ENCODE measurements at places on chromosomes 4 and X. TPM values are rescaled to one million over a fixed set of nuclear protein-coding genes. Genes with fewer than 3 reads are reported as not detected.

The SLC26A1 gene
- not detected for total RNA-seq

The H2BW2 gene
- not detected for total RNA-seq

The AVPR2 gene
- not detected for total RNA-seq

The SLC25A5 gene
- 403 TPM for total RNA-seq

The TRIM75 gene
- total RNA-seq = not detected

The CLDN22 gene
- total RNA-seq = not detected

The HTN3 gene
- not detected for total RNA-seq

DNA sequence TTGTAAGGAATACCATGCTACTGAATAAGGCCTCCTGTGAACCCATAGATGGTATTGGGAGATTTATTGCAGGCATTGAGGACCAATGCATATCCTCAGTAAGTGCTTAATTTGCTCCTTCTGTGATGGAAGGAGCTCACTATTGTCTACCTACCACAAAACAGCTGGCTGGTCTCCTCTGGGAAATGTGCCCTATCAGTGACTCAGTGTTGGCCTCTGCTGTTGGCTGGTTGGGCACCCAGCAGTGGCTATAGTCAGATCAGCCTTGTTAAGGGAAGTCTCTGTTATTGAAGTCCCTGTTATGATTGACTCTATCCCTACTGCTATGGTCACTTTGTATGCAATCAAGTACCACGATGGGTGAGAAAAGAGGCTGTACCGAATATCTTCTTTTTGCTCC, 27.5 kb upstream of the OTUD4 start:
- H3K4me3 ChIP-seq = no peak overlapping the region
- no peak overlapping the region for H3K27ac ChIP-seq

DNA sequence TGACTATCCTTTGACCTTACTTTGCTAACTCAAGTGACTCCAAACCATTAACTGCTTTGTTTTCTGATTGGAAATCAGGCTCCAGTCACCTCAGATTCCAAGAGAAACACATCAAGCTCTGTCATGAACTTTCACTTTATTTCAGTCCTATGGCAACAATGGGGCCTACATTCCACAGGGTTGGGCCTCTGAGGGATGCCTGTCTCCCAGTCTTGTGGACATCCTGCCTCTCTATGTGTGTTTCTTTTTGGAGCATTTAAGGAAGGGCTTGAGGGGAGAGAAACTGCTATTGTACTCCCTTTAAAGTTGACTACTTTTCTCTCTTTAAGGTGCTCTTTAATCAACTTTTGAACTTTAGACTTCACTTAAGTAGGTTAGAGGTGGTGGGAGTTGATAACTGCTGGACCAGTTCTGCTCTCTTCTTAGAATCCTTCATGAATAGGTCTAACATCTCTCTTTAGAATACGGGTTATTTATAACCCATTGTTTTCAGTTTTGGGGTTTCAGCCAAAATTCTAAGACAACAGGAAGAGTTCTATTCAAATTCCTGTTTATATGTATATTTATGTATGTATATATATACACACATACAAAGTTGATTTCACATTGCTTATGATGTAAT, 274.3 kb upstream of the NR3C2 start:
- H3K4me3 ChIP-seq = no peak overlapping the region
- H3K27ac ChIP-seq = no peak overlapping the region

DNA sequence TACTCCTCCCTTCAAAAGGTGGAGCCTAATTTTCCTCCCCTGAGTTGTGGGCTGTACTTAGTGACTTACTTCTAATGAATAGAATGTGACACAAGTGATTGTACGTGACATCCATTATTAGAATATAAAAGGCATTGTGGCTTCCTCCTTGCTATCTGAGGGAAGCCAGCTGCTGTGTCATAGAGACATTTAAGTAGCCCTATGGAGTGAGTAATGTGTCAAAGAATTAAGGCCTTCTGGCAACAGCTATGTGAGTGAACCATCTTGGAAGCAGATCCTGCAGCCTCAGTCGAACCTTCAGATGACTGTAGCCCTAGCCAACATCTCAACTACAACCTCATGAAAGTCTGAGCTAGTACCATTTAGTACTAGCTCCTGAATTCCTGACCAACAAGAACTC, 76.1 kb downstream of the BCOR start:
- DNase-seq = no peak
- H3K4me3 ChIP-seq = no peak overlapping the region
- no peaks in the 10 kb centered on the region for H3K27me3 ChIP-seq
- H3K4me1 ChIP-seq = peaks cover 25% of the 10 kb centered on the region

GRCh38 chr4:62450740-62451139, 1250.6 kb downstream of the ADGRL3 start:
- no peak for DNase-seq
- H3K27ac ChIP-seq = no peak overlapping the region
- no peak overlapping the region for H3K4me3 ChIP-seq

DNA sequence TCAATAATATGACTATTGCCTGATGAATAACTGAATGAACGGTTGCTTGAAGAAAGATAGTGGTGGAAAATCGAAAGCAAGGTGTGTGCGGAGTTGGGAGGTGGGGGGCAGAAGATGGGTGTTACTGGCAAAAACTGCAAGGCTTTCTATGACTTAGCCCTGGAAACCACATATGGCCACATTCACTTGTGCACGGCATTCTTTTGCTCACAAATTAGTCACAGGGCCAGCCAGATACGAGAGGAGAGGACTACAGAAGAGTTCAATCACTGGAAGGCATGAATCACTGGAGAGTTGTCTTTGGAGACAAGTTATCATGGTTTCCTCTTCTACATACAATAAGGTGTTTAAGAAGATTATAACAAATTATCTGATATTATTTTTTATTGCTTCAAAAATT, 626.5 kb upstream of the CPEB2 start:
- H3K4me1 ChIP-seq = no peaks in the 10 kb centered on the region
- H3K36me3 ChIP-seq = no peaks in the 10 kb centered on the region
- H3K27me3 ChIP-seq = no peaks in the 10 kb centered on the region
- no peak overlapping the region for H3K4me3 ChIP-seq

- DNase-seq = no peak
- H3K4me1 ChIP-seq = peaks cover 9% of the 10 kb centered on the region
- H3K36me3 ChIP-seq = peaks cover 29% of the 10 kb centered on the region
- no peaks in the 10 kb centered on the region for H3K27me3 ChIP-seq
- H3K4me3 ChIP-seq = no peak overlapping the region
- no peak overlapping the region for H3K27ac ChIP-seq
Observed at GRCh38 chrX:46599051-46599560, 25.5 kb downstream of the CHST7 start.

DNA sequence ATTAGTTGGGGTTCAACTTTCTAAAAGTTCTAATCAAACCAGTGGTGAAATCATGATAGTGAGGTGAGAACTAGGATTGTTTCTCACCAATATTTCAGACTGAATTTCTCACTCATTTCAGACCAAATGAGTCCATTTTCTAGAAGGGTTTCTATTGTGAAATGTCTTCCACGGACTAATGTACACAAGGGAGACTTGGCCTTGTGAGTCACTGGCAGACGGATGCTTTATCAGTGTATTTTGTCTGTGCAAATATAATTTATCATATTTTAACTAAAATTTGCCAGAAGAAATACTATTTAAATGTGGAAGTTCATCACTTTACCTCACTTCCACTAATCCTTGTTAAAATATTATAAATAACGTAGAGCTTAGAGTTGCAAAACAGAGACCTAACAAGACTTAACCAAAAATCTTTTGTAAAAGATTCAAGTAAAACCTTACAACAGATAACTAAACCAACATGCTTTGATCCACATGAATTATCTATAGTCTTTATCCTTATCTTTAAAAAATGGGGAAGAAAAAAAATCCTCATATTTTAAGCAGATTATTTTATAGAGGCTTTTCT, 506.0 kb upstream of the FAM241A start:
- H3K27ac ChIP-seq = no peak overlapping the region
- DNase-seq = no peak
- no peak overlapping the region for H3K4me3 ChIP-seq
- H3K27me3 ChIP-seq = peaks cover 2% of the 10 kb centered on the region

DNA sequence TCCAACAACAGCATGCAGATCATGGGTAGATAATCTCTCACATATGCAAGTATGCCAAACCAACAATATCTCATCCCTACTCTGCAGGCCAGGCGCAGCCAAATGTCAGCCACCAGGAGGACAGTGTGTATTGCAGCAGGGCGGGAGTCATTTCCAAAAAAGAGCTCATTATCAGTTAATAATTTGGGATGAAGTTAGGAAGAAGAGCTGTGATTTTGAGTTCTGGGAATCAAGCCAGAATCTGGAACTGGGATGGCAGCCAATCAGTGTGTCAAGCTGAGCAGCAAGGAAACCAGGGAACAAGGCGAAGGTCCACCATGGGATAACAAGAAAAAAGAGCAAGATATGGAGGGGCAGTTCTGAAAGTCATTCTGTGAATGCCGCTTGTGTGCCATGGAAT, 88.2 kb upstream of the CAMK2D start:
- no peak overlapping the region for H3K27ac ChIP-seq
- no peaks in the 10 kb centered on the region for H3K36me3 ChIP-seq
- no peak for DNase-seq

DNA sequence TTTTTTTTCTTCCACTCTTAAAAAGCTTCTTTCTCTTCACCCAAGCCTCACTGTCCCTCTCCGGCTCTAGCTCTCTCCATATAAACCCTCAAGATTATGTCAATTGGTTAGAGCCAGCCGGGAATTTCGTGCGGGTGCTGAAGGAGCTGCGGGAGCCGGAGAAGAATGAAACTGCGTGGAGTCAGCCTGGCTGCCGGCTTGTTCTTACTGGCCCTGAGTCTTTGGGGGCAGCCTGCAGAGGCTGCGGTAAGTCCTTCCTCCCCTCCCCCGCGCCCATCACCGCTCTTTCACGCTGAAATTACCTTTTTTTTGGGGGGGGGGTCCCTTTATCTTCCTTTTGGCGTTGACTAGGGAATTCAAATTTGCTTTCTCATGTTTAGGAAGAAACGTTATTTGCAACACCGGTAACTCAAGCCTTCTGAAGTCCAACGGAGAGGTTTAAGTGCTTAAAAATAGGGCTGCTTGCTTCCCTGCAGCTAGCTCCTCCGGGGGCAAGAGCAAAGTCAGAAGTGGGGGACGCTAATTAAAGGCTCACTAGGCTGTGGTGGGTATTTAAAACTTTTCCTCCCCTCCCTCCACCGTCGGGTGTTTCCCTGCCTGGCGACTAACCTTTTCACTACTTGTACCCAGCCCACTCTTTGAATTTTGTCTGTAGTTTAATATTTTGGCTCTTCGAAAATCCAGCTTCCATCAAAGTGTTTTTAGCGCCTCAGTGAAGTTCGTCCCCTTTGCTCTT, 491 bp downstream of the COL4A5 start:
- H3K27me3 ChIP-seq = peaks cover 25% of the 10 kb centered on the region
- no peak overlapping the region for H3K27ac ChIP-seq
- no peaks in the 10 kb centered on the region for H3K36me3 ChIP-seq

- H3K4me1 ChIP-seq = no peaks in the 10 kb centered on the region
- H3K27me3 ChIP-seq = peaks cover 8% of the 10 kb centered on the region
- no peak overlapping the region for H3K4me3 ChIP-seq
- H3K27ac ChIP-seq = no peak overlapping the region
- no peak for DNase-seq
Observed at GRCh38 chr4:140928880-140929279, 172.7 kb upstream of the TBC1D9 start.

DNA sequence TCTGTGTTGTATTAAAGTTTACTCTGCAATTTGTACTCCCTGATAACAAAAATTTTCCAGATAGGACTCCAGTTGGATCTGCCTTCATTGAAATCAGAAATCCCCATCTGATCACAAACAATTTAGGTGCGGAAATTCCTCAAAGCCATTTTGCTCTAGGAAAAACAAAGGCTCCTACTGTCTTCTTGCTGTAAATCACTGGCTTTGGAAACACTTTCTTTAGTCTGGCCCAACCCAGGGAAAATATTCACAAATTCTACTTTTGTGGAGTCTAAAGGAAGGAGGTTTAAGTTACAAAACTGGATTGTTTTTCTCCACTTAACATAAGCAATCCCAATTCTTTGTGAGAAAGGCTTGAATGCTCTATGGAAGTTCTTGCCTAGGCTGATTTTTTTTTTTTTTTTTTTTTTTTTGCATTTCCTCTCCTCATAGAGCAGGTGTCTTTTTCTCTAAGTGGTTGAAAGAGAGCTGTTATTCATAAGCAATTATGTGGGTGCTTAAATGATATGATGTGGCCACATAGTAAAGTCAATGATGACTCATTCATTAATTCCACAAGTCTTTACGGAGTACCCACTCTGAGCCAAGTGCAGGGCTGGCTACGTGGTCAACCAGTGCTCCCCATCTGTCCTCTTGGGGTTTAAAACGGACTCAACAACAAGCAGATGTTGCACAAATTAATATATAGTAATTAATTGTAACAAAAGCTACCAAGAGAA, 261.4 kb downstream of the LDB2 start:
- H3K4me1 ChIP-seq = no peaks in the 10 kb centered on the region
- no peaks in the 10 kb centered on the region for H3K36me3 ChIP-seq
- no peak overlapping the region for H3K27ac ChIP-seq
- no peak overlapping the region for H3K4me3 ChIP-seq

GRCh38 chr4:179709961-179710624, 2267.9 kb upstream of the AGA start:
- no peak for DNase-seq
- H3K36me3 ChIP-seq = no peaks in the 10 kb centered on the region
- no peaks in the 10 kb centered on the region for H3K27me3 ChIP-seq
- no peak overlapping the region for H3K4me3 ChIP-seq
- no peak overlapping the region for H3K27ac ChIP-seq

DNA sequence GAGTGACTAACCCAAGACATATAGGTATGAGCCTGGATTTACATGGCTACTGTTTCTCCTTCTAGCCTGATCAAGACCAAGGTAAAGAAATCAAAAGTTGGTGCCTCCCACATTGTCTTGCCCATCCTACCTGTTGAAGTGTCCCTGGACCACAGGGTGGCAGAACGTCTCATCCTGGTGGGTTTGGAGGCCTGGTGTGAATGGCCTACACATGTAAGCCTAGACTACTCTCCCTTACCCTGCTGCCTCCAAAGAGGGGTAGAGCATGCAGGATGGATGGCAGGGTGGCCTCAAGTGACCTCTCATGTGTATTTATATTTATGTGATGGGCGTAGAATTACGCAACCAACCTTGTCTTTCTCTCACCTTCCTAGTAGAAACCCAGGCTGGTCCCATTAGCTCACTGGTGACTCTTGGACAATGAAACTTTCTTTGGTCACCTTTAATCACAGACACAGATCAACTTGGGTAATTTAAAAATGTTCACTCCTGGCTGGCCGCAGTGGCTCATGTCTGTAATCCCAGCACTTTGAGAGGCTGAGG, 73.3 kb upstream of the SOD3 start:
- H3K27ac ChIP-seq = no peak overlapping the region
- no peaks in the 10 kb centered on the region for H3K27me3 ChIP-seq
- no peak overlapping the region for H3K4me3 ChIP-seq
- H3K36me3 ChIP-seq = no peaks in the 10 kb centered on the region
- no peak for DNase-seq
- H3K4me1 ChIP-seq = no peaks in the 10 kb centered on the region

DNA sequence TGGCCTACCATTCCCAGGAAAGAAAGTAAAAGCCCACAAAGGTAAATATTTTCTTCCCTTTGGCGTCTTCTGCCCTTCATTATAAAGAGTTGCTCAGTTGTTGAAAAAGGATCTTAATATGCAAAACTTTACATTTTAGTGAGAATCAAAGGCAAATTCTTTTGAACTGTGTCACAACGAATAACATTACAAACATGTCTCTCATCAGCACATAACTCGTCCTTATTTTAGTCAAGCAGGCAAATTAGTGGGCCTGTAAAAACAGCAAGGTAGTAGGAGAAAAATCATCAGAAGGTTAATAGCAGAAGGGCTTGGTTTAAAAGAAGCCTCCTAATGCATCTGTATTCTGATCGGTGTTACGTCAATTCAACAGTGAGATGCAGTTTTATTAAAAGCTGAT, 647.3 kb upstream of the DIPK2B start:
- H3K27me3 ChIP-seq = no peaks in the 10 kb centered on the region
- H3K27ac ChIP-seq = peak overlapping the region; percentile 73
- DNase-seq = no peak
- peaks cover 55% of the 10 kb centered on the region for H3K4me1 ChIP-seq
